ENCODE measurements at places on chromosomes 11 and 22.

- no peak for DNase-seq
Observed at GRCh38 chr22:46625113-46625842, 5.1 kb downstream of the GRAMD4 start.

GRCh38 chr11:77642228-77642627, 4.6 kb upstream of the CLNS1A start:
- no peak for DNase-seq

GRCh38 chr11:75230621-75231020, 10.0 kb upstream of the TPBGL start:
- DNase-seq = no peak

DNA sequence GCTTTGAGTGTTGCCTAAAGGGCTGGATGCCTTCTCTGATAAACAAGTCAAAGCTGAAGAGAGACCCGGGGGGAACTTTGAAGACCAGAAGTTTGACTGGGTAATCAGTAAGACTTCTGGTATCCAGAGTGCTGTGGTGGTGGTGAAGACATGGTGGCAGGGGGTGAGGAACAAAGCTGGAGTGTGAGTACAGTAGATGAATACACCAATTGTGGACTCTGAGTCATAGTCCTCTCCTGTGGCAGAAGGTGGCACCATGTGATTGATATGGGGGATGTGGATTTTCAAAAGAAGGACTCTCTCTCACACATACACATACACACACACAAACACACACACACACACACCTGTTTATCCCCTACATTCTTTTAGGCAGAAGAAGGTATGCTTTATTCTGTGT, 12.3 kb downstream of the MS4A6A start:
- no peak for DNase-seq

- DNase-seq = no peak
Observed at GRCh38 chr22:50720301-50721256, 17.4 kb upstream of the ACR start.

GRCh38 chr11:17894929-17895658, 117.8 kb downstream of the SERGEF start:
- no peak for DNase-seq

GRCh38 chr11:36016709-36017108, 72.8 kb downstream of the LDLRAD3 start:
- DNase-seq = no peak

DNA sequence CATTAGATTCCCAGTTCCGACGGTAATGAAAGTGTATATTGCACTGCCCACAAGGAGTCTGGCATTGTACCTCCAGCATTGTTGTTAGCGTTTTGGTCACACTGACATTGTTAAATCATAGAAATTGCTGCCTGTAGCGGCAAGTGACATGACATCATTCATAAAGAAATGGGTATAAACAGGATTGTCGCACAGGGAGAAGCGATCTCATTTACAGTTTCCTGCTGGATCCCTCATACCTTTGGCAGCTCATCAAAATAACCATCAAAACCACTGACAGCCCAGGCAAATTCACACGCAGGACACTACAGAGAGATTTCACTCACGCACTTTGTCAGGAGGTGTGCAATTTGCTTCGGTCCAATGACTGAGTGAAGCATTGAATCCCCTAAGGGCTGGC, 3.5 kb downstream of the HTR3B start:
- no peak for DNase-seq

- no peak for DNase-seq
Observed at GRCh38 chr22:30000566-30000965, 79.7 kb upstream of the HORMAD2 start.

DNA sequence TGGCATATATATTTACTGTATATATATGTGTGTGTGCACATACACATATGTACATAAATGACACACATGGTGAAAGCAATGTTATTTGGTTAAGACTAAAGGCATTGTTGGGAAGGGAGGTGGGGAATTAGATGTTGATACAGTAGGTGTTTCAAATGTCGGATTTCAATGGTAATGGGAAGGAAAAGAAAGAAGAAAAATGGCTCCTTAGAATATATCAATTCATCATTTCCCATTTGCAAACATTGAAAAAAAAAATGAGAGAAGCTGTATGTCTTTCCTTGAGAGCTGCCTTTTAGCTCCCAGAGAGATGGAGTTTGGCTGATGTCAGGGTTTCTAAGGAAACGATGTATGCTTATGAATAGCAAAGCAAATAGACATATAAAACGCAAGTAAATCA, 33.4 kb upstream of the ATXN10 start:
- no peak for DNase-seq

- no peak for DNase-seq
Observed at GRCh38 chr11:70078095-70078780, at the start of gene ANO1. ANO1 (plus strand) TSS chr11:70078317; CDS start chr11:70078607, 290 bp downstream.

DNA sequence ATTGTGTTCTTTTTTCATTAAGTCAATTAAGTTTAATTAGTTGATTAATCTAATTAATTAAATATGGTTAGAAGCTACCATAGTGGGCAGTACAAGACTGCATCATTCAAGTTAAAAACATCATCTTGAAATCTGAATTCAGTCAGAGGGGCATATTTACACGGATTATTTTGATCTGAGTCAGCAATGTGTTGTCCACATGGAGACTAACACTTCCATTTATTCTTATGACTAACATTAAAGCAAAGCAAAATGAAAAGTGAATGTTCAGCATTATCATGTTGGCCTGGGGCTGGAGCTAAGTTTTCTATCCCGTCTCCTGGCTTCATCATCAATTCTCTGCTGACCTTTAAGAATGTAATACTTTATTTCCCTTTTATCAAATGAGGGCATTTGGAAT, 17.3 kb downstream of the FLI1 start:
- no peak for DNase-seq

DNA sequence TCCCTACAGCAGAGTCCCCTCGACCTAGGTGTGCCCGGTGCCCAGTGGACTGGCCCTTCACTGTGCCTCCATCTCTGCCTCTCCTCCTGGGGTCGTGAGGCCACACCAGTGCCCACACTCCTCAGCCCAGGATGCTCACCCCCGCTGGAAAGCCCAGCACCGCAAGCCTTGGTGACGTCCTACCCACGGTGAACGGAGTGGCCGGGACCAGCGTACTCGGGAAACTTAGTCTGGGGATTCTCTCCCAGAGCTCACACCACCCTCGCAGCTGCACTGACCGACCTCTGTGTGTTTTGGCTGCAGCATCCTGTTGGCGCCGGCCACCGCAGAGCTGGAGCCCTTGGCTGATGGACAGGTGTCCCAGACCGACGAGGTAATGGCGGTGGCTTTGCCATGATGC, 35.5 kb upstream of the KRTAP5-7 start:
- no peak for DNase-seq
